Omental fat pad (tissue), 4 donors: ENCODE measurements at places on chromosomes 3 and 15.

DNA sequence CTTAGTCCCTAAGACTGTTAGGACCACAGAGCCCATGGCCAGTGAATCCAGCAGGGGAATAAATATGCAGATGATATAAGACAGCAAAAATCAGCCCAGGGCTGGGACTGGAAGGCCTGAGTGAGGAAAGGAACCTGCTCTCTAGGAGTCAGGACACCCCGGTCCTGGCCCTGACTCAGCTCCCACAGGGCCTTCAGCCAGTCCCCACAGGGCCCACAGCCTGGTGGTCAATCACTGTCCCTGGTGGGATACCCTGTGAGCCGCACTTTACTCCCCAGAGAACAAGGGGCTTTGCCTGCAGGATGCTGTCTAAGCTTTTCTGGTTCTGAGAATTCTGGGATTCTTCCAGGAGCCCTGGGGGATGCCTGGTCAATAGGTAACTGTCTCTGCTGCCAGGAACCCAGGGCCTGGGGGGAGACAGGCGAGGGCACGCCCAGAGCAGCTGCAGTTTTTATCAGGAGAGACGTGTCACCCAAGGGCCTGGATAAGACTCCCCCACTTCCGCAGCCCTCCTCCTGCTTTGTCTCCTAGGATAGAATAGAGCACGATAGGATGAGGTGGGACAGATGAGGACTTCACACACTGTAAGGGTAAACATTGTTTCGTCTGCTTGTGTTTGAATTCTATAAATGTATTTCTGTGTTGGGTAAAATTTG lies 49.5 kb upstream of the MCF2L2 start:
- DNase-seq, result no peak

DNA sequence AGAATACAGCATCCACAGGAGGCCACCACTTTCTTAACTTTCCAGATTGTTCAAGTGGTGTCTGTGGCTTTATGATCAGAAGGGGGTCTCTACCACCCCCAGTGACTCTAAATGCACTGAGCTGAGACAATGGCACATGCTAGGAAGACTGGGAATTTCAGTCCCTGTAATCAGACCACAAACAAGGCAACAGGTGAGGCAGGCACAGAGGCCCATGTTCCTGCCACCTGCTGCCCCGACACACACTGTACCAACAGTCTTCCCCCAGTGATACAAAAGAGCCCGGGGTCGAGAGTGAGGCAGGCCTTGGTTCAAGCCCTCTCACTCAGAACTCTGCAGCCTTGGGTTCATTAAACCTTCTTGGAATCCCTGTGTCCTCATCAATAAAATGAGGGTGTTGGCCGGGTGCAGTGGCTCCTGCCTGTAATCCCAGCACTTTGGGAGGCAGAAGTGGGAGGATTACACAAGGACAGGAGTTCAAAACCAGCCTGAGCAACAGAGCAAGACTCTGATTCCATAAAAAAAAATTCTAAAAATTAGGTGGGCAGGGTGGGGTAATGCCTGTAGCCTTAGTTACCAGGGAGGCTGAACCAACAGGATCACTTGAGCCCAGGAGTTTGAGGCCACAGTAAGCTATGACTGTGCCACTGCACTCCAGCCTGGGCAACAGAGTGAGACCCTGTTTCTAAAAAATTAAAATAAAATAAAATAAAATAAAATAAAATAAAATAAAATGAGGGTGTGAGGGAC lies 55.8 kb downstream of the ADCY5 start:
- DNase-seq, result no peak

DNA sequence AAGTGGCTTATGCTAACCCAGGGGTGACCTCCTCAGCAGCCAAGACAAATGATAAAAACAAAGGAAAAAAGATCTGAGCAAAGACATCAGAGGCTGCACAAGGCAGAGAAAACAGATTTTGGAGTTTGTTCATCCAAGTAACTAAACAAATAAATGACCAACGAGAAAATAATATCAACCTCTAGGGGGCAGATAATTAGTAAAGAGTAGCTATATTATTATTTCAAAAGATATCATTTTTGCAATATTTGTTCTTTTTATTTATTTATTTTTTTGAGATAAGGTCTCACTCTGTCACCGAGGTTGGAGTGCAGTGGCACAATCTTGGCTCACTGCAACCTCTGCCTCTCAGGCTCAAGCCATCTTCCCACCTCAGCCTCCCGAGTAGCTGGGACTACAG lies 101.8 kb downstream of the PCCB start:
- no peak for DNase-seq

GRCh38 chr15:89441295-89441812 lies 55.0 kb downstream of the RHCG start:
- no peak for DNase-seq

DNA sequence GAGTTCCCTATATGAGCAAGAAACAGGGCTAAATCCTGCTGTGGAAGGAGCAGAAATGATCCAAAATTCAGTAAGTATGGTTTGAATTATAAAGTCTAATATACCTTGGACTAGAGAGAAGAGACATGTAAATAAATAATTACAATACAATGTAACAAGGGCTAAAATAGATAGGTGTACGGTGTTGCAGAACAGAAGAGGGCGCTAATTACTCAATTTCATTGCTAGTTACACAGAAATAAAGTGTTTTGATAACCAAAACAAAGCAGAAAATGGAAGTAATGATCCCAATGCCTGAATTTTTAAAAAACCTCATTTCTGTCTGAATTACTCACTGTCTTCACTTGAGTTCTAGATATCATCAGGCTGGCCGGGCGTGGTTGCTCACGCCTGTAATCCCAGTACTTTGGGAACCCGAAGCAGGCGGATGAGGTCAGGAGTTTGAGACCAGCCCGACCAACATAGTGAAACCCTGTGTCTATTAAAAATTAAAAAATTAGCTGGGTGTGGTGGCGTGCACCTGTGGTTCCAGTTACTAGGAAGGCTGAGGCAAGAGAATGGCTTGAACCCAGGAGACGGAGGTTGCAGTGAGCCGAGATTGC lies 8.3 kb upstream of the PLCH1 start:
- DNase-seq, result no peak

- DNase-seq, result no peak
These were observed 64.1 kb downstream of the ABCC5 start for GRCh38 chr3:183953471-183954070.

GRCh38 chr3:186640473-186640818 lies 247 bp downstream of the FETUB start:
- DNase-seq, result no peak

DNA sequence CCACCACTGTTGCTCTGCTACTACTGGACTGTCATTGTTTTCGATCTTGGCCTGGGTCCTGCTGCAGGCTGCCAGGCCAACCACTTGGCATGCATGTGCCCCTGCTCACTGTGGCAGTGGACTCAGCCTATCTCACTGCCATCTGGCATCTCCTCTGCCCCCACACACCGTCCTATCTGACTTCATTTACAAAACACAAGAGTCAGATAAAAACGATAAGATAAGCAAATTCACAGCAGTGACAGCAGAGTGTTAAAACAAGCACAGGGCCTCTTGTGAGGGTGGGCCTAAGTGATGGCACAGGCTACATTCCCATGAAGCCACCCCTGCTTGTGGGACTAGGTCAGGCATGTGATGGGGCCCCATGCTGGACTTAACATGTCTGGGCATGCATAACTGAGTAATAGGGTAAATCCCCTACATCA lies 68.1 kb downstream of the CRYGS start:
- DNase-seq, result no peak

DNA sequence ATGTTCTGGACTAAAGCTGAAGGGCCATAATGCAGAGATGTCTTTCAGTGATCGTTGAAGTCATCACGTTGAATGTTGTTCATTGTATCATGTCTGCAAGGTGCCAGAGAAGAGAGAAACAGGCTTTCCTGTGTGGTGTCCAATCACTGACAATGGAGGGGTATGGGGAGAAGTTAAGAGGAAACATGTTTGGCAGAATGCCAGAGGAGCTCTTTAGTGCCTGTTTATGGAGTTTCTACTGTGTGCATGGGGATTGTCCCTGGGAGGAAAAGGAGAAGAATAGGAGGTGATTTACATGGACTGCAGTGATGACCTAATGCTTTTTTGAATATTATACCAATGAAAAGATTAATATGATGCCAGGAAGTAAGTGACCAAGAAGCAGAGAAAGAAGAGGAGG lies 11.7 kb downstream of the SCAANT1 start:
- no peak for DNase-seq

GRCh38 chr15:64949383-64950186 lies 37.9 kb downstream of the ANKDD1A start:
- DNase-seq, result no peak

GRCh38 chr3:42080453-42080872 lies 10.7 kb upstream of the TRAK1 start:
- no peak for DNase-seq

GRCh38 chr3:99332718-99333117 lies 305.7 kb upstream of the COL8A1 start:
- no peak for DNase-seq

GRCh38 chr3:24259901-24260512 lies 234.6 kb downstream of the THRB start:
- DNase-seq, result no peak

GRCh38 chr15:59491062-59491461 lies 53.1 kb downstream of the FAM81A start:
- DNase-seq, result no peak

DNA sequence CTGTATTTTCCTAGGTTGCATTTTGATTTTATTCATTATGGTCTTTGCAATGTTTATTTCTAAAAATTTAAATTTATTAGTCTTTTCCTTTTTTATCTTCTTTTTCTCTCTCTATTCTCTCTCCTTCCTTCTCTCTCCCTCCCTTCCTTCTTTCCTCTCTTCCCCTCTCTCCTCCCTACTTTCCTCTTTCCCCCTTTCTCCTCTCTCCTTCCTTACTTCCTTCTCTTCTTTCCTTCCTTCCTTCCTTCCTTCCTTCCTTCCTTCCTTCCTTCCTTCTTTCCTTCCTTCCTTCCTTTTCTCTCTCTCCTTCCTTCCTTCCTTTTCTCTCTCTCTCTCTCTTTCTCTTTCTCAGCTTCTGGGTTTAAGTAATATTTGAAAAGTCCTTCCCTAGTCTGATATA lies 72.8 kb upstream of the RASGRF1 start:
- no peak for DNase-seq

GRCh38 chr15:43911235-43911781 lies 84.5 kb downstream of the WDR76 start:
- DNase-seq, result no peak

- DNase-seq, result no peak
These were observed 13.0 kb downstream of the DNAJB8 start for GRCh38 chr3:128453501-128454309.

DNA sequence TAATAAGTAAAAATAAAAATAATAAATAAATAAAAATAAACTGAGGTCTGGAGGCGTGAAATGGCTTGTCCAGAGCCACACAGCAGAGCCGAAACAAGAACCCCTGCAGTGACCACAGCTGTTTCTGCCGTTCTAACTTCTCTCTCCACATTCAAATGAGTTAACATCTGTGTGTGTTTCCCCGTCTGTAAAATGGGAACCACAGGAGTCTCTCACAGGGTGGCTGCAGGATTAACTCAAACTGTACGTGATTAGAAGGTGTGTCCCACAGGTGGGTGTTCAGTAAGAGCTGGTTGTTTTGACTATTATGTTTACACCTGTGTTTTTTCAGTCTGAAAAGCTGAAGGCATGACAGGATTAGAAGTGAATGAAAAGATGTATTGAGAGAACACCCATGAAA lies 27.0 kb upstream of the MUC4 start:
- no peak for DNase-seq

GRCh38 chr15:81789403-81789802 lies 256.4 kb downstream of the MEX3B start:
- DNase-seq, result no peak
